ENCODE measurements at places on chromosomes 16 and 17.

DNA sequence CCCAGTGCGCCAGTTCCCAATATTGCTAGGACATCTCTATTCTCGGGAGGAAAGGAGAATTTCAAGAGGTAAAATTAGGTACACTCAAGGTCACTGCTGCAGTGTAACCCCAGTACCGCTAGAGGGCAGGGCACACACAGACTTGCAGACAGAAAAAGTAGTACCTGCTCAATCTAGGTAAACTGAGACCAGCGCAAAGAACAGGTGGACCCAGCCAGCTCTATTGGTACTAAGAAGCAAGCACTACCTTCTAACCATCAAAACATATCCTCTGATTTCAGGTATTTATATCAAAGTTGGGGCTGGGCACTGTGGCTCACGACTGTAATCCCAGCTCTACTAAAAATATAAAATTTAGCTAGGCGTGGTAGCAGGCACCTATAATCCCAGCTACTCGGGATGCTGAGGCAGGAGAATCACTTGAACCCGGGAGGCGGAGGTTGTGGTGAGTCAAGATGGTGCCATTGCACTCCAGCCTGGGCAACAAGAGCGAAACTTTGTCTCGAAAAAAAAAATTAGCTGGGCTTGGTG, 3.6 kb upstream of the WDR81 start:
- DNase-seq, result peak; percentile 77

- DNase-seq, result peak; percentile 42
Measured at GRCh38 chr17:36546418-36547093, 1.8 kb downstream of the GGNBP2 start.

DNA sequence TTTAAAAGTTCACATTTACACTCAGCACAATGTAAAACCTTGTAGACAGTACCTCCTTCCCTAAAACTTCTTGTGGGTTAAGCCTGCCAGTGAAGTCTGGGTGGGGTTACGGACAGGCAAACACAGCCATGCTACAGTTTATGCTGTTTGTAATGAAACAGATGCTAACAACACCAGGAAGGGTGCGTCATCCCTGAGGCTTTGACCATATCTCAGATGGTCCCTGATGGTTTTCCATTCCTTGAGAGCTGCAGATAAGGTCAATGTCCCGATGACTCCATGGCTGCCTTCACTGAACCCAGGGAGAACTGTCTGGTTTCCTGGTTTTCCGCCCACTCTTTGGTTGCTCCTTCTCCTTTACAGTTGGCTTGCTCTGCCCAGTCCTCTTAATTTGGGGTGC, 29.1 kb downstream of the GAS7 start:
- DNase-seq, result no peak

DNA sequence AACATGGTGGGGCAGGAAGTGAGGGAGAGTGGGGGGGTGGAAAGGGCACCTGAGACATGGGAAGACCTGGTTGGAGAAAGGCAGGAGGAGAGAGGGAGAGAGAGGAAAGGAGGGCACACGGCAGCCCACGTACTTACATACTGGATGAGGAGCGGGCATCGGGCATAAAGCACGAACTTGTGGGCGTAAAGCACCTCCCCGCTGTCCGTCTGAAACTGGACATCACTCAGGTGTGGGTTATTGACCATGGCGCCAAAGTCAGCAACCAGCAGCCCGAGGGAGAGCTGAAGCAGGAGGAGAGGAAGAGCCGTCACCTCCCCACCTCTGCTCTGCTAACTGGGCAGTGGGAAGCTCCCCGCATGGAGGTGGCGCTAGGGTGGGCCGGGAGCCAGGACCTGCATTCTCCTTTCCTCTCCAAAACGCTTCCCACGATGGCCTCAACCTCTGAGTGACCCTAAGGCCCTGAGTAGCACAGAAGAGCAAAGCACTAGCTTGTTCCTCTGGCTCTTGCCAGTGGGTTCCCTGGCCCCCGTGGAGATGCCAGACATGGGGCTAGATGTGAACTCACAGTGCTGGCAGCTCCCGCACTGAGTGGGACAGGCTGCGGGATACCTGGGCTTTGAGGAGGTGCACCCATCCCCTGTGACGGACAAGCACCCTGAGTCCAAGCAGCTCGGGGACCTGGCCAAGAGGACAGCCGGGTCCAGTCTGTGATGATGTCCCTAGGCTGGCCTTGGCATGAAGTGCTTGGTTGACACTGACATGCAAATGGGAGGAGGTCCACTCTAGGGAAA, 16.9 kb downstream of the SLX4 start:
- no peak for DNase-seq

- DNase-seq, result peak; percentile 9
Measured at GRCh38 chr17:29705386-29705785, 82.7 kb upstream of the CORO6 start.

- DNase-seq, result no peak
Measured at GRCh38 chr17:61536422-61536955, 54.5 kb downstream of the NACA2 start.

DNA sequence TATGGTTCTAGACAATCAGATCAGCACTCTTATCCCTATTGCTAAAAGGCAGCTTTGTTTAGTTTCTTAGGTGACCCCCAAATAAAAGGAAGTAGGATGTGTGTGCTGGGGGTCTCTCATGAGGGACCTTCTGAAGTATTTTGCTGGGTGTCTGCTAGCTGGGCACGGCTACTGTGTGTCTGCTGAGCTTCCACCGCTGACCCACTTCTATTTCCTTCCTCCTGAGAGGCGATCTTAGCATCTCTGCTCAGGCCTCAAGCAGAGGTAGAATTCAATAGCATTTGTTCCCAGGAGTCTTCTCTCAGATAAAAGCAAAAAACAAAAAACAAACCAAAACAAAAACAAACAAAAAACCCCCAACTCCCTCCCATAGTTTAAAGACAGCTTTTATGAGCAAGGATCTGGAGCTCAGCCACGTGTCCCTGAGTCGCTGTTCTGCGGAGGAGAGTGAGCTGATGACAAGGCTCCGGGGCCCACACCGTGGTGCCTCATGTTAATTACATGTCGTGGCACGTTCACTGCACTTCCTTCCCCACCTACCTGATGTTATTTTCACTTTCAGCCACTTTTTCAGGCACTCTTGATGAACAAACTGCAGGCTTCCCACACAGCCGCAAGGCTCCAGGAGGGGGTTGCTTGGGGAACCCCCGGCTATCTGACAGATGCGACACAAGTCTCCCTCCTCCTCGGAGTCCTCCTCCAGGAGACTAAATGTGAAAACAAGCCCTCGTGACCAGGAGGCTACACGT, 83.5 kb downstream of the MARCHF10 start:
- DNase-seq, result peak; percentile 89

Data from activated CD4-positive, alpha-beta T cell treated with anti-CD3 and anti-CD28 coated beads, Interleukin-2, Interleukin-6, amounts not matched to agents 100 ng/mL and 50 ng/mL, durations not matched to agents 16 hours and 8 hours (primary cell).